ENCODE measurements at places on chromosomes 1 and 21.

DNA sequence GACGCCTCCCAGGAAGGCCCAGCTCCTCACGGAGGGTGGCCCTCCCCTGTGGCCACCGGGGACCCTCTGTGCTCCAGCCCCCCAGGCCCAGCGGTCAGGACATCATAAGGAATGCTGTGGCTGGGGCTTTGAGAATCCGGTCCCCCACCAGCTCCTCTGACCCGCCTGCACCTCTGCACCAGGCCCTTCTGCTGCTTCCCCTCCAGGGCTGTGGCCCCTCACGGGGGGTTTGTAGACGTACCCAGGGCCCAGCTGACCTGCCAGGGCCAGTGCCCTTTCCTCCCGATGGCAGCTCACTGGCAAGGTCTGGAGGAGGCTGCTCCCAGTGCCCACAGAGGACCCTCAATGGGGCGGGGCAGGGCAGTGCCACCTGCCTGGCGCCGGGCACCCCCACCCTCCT lies 103.9 kb upstream of the TTC34 start:
- DNase-seq = no peak

- DNase-seq = no peak
Measured at GRCh38 chr1:27356619-27357280, 10.0 kb downstream of the MAP3K6 start.

GRCh38 chr1:189868021-189868420 lies 609.6 kb downstream of the BRINP3 start:
- no peak for DNase-seq

DNA sequence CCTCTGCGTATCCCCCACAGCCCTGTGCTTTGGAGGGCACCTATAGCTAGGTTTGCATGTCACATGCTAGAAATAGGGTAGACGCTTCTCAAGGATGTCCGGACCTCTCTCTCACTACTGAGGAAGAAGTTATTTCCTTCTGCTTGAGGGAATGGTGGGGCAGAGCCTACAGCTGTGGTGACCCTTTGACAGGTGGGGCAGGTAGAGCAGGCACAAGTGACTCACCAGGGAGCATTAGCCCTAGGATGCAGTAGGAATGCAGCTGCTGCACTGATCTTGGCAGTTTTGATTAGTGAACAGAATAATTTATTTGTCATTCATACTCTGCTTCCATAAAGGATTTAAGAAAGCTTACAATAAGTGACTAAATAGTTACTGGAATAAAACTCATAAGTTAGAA lies 129.6 kb upstream of the HOOK1 start:
- no peak for DNase-seq

Measured in NCI-H1436 treated with DMSO at 0.1 percent for 48 hours (cell line).